ENCODE measurements at places on chromosomes 5 and 9.

- no peak for DNase-seq
Observed at GRCh38 chr9:125548141-125548540, 158.9 kb downstream of the MAPKAP1 start.

GRCh38 chr9:86241216-86241615, 18.2 kb downstream of the C9orf153 start:
- DNase-seq, result no peak

- DNase-seq, result no peak
Observed at GRCh38 chr5:108546939-108547338, 165.0 kb upstream of the FBXL17 start.

- no peak for DNase-seq
Observed at GRCh38 chr9:36140086-36141084, 3.9 kb downstream of the GLIPR2 start.

DNA sequence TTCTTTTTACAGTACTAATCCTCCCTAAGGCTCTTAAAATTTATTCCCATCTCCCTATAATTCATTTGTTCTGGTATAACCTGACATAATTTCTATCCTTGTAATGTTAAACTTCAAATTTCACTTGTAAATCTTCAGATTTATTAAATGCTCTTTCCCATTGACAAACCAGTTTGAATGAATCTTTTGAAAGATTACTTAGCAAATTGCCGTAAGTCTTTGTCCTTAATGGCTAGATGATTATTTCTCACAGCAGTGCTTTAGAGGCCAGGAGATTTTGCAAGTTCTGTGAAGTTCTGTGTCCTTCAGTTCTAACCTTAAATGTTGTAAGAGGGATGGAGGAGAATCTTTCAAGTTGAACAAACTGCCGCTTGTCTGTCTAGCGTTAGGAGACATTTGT, 4.2 kb downstream of the SLC44A1 start:
- DNase-seq, result no peak

DNA sequence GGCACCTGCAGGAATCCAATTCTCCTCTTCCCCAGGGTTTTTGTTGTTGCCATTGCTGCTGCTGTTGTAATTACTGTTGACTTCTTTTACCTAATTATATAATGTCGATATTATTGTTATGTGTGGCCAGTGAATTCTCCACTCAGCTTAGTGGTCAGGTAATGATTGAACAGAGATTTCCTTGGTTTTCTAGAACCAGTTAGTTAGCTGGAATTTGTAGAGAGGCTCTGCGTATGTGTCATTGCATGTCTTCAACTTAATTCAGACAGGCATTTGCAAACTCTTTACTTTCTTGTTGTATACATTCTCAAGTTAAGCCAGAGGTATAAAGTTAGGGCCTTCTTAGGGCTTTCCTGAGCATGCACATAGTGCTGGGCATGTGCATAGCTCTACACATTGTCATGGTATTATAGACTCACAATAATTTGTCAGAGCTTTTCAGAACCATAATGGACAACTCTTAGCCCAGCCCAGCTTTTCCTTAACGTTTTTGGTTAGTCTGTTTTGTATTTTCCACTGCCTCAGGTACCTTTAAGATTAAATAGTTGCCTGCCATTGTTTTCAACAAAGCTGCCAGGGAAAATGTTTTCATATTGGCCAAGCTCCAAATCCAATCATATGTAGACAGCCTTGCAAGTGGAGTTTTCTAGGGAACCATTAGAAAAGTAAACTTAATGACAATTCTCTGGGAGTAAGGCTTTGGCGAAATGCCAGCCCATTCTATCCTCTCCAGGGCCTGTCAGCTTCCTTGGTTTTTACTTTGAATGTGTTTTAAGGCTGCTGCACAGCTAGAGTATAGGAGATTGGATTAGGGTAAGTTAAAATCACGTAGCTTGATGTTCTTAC, 68.1 kb downstream of the UBE2R2 start:
- no peak for DNase-seq

GRCh38 chr9:127808347-127809001, 5.8 kb downstream of the FPGS start:
- DNase-seq, result no peak

GRCh38 chr5:14370386-14370785, 211.2 kb upstream of the OTULINL start:
- no peak for DNase-seq

GRCh38 chr5:150279330-150280020, 10.1 kb downstream of the CAMK2A start:
- DNase-seq, result no peak

DNA sequence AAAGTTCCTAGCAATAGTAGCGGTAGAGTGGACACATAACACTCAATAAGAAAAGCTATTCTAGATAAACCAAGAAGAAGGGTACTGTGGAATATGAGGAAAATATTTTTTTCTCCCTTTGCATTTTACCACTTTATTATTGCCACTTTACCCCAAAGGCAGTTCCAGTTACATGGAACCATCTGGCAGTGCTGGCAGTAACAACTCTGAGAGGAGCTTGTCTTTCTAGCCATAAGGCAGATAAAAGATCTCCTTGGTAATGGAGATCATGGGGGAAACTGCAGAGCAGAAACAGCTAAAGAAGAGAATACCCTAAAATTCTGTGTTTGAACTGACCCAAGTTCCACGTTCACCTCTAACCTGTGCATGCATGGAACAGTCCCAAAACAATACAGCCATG, 38.5 kb downstream of the UBTD2 start:
- no peak for DNase-seq

GRCh38 chr5:56426693-56427092, 193.6 kb upstream of the ANKRD55 start:
- DNase-seq, result no peak

DNA sequence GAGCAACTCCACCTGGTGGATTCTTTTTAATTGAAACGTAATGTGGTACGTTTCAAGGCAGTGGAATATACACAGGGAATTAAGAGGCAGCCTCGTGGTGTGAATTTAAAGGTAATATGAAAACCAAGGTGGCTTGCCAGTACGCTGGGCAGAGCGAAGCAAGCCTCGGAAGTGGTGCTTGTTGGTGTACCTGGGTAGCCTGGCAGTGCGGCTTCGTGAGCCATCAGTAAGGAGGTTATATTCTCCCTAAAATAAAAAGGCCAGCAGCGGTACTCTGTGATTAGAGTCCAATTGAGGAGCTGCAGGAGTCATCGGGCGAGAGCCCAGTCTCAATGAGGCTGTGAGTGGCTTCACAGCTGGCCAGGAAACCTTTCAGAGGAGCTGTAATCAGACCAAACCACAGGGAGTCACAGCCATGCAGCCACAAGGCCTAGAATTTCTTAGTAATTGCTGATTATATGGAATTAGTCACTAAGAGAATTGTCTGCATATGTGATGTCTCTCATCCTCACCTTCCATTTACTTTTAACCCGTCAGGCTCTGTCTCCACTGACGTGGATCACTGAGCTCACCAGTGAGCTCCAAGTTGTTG, 57.7 kb downstream of the DCP2 start:
- no peak for DNase-seq

GRCh38 chr5:169299191-169299662, 1.7 kb downstream of the SLIT3 start:
- no peak for DNase-seq

DNA sequence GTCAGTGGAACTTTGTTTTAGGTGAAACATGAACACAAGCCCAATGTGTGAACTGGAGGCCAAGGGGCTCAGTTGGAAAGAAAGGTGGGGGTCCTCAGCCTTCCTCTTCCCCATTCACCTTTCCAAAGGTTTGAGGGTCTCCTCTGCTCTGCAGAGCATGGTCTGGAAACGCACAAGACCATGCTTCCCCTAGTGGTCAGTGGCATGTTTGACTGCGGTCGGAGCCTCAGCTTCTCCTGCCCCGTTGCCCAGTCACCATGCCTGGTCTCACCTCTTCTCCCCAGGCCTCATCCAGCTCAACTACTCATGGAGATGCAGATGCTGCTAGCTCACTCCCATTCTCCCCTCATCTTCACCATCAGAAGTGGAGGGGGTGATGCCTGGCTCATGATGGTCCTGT, 340.3 kb downstream of the GADD45G start:
- DNase-seq, result no peak

GRCh38 chr5:80960531-80961375, 590 bp downstream of the RASGRF2 start:
- DNase-seq, result peak; percentile 10

DNA sequence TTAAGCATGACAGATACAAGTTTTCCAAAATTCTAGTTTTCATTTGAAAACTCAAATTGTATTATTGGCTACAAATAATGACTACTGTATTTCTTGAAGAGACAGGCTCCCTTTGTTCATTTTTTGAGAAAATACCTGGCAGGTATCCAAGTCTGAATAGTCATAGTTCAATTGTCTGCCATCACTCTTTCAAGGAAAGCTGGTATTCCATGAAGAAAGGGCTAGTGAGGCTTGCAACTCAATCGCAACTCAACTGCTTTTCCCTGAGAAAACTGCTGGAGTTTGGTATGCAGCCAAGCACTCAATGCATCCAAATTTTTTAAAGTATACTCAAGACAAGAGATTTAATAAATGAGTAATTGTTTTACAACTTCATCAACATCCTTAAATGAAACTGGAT, 61.4 kb upstream of the TRIO start:
- no peak for DNase-seq

DNA sequence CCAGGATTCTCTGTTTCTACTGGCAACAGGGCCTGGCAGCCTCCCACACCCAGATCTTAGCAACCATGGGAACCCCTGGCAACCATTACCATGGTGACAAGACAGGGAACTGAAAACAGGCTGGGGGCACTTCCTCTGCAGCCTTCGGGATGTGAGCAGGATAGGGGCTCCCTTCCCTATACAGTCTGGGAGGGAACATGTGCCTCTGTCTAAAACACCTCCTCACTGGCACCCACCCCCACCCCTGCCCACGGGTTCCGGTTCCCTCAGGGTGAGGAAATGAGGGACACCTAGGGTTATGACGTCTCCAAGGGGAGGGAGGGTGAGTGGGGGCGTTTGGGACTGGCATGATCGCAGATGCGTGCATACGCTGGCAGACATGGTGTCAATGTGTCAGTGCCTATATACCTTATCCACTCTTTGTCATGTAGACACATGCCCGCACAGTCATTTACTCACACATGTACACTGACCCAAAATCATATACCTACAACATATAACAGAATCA, 3.0 kb upstream of the DNAJB5 start:
- DNase-seq, result no peak

DNA sequence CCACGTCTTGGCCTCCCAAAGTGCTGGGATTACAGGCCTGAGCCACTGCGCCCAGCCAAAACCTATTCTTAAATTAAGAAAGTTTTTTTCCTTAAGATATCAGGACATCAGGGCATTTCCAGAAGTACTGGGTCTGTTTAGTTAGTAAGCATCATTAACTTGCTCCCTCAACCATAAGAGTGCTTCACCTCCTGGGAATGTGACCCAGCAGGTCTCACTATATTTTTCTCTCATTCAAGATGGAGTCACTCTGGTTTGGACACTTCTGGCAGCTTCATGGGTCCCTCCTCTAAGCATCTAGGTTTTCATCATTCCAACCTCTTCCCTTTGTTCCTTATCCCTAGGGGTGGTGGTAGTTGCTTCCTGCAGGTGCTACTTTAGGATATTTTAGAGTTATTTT, 10.3 kb upstream of the BRD3OS start:
- no peak for DNase-seq

DNA sequence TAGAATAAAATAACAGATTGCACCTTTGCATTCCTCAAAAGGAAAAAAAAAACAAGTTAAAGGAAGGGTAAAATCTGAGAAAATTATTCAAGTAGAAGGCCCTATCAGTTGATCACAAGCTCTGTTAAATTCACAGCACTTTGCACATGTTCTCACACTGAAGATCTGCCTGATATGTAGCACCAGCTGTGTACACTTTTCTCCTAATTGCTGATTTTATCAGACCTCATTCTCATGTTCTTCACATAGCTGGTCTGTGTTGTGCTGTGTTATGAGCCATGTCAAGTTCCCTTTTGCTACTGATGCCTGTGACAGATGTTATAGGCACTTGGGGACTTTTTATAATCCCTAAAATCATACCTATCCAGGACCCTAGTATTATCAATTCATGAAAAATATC, 390.4 kb upstream of the PRR16 start:
- no peak for DNase-seq

- DNase-seq, result no peak
Observed at GRCh38 chr5:103938146-103938695, 375.6 kb upstream of the NUDT12 start.

DNA sequence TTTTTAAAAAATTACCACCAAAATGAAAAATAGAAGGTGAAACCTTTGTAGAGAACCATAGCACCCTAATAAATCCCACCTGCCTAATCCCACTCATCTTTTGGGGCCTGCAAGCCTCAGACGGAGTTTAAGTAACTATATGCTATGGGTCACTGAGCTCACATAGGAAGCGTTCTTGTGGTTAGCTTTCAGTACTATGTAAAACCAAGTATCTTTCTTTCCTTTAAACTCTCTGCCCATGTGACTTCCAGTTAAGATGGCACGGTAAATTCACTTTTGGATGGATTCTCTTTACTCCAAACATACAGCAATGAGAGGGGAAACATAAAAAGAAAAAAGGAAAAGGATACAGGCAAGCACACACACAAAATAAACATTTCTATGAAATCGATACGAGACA, 50.9 kb downstream of the FANCC start:
- DNase-seq, result no peak

DNA sequence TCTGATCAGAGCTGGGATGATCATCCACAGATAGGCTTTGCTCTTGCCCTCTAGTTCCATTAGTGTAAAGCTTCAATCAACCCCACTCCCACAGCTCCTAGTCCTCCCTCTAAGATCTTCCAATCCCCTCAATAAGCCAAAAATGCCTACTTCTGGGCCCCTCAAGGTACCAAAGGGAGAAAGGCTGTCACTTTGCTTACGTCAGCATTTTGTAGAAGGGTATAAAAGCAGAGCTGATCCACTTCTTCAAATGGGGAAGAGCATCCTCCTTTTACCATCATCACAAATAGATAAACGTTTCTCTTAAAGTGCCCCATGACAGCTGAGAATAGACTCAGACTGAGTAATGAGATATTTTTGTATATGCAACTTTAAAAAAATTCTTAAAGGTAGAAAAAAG, 13.1 kb upstream of the ADGRV1 start:
- no peak for DNase-seq

DNA sequence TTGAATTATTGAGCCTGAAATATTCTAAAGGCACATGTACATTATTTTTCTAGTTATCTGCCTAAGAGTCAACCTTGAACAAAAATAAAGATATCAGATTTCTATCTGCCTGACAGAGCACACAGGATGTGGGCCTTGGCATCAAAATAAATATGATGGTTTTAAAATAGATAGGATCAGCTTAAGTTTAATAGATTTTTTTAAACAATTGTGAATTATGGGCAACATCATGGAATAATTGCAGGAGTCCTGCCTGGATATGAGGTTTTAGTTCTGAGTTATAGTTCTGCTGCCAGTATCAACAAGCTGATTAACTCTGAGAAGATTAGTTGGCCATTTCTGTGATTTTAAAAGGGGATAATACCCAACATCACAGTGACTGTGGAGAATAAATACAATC, 107.0 kb upstream of the PCA3 start:
- no peak for DNase-seq

GRCh38 chr9:128684325-128685199, 4.5 kb upstream of the SET start:
- DNase-seq, result peak; percentile 46

Measured in stimulated activated CD4-positive, alpha-beta T cell treated with anti-CD3 and anti-CD28 coated beads, Interleukin-1b, Interleukin-23, amount 100 ng/mL, for 1 hour (primary cell).